ENCODE measurements at places on chromosomes 6 and 20.
A peak's percentile ranks its signal among the peaks of the same experiment; 100 is the strongest.

DNA sequence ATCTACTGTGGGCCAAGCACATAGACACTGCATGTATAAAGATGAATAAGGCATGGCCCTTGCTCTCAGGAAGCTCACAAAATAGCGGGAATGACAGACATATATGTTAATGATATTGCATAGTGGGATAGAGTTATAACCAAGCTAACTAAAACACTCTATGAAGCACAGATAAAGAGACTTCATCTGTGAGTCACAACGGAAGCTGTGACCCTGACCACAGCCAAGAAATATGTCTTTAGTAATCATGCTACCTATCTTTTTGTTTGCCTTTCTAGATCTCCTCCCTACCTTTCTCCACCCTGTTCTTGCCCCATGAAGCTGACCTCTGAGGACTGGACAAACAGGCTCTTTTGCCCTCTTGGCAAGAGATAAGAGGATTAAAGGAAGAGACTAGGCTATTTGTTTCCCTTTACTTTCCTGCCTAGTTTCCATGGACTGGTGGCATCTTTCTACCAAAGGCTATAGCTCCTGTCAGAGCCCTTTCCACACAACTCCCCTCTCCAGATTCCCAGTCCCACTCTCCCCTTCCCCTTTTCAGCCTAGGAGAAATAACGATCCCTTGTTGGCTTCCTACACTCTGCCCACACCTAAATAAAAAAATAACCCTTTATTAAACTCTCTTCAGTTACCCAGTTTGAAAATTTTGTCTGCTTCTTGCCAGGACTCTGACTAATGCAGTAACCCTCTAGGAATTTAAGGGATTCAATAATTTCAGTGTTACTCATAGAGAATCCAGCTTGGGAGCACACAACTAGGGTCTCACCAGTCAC, 504.9 kb upstream of the MARCKS start:
- no peak for DNase-seq

GRCh38 chr6:110328259-110328658, 29.9 kb downstream of the METTL24 start:
- no peak for DNase-seq

DNA sequence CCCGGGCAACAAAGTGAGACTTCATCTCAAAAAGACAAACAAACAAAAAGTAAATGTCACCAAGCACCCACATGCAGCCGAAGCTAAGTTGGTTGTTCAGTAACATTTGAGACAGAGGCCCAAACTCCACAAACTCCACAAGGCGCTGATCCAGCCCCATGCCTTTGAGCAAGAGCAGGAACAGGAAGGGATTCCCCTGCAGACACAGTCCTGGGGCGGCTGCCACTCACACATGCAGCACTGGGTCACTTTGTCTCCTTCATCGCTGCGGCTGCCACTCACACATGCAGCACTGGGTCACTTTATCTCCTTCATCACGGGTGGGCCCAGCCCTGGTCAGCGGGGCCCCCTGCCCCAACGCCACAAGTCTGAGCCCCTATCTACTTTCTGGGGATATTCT, 246.9 kb upstream of the RREB1 start:
- no peak for DNase-seq

GRCh38 chr6:39074486-39074885, 25.9 kb downstream of the GLP1R start:
- no peak for DNase-seq

DNA sequence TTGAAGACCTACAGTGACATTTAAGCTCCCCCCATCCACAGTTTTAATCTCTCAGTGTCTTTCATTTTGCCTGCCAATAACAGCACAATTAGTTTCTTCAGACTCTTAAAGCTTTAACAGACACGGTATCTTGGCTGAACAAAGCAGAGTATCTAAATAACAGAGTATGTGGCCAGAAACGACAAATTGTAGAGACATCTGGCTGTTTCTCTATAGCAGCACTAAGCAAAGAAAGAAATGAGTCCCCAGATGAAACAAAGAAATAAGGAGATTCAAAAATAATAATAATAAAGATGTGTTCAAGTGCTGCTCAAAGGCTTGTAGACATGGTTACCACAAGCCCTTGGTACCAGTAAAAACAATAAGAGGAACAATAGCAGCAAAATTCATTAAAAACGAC, 97.8 kb upstream of the HDAC2 start:
- no peak for DNase-seq

- DNase-seq: peak; percentile 42
Measured at GRCh38 chr6:128280960-128281359, 239.4 kb downstream of the PTPRK start.

GRCh38 chr6:132298344-132298949, 102.8 kb downstream of the MOXD1 start:
- DNase-seq: peak; percentile 51

- no peak for DNase-seq
Measured at GRCh38 chr20:59945731-59946130, 5.5 kb downstream of the FAM217B start.

DNA sequence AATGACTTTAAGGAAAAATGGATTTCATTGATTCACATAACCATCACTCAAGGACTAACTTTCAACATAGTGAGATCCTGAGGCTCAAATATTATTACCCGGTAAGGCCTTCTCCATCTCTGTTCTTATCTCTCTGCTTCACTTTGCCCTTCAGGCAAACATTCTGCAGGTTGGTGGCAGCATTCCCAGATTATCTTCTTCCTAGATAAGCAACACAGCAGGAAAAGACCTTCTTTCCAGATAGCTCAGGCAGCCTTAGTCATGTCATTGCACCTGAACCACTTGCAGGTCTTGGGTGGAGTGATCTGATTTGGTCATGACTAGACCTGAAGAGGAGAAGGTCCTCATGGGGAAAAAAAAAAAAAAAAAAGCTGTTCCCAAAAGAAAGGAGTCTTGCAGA, 5.3 kb upstream of the HIVEP2 start:
- DNase-seq: no peak

- no peak for DNase-seq
Measured at GRCh38 chr6:20408851-20409250, 7.2 kb downstream of the E2F3 start.

GRCh38 chr20:55252521-55252920, 752.8 kb downstream of the CBLN4 start:
- no peak for DNase-seq

- DNase-seq: no peak
Measured at GRCh38 chr20:63267691-63268090, 4.9 kb upstream of the ARFGAP1 start.

GRCh38 chr6:29827579-29828470, at the start of gene HLA-G:
HLA-G (plus strand) TSS chr6:29827825; CDS start chr6:29827845, 20 bp downstream.
- peak; percentile 38 for DNase-seq

DNA sequence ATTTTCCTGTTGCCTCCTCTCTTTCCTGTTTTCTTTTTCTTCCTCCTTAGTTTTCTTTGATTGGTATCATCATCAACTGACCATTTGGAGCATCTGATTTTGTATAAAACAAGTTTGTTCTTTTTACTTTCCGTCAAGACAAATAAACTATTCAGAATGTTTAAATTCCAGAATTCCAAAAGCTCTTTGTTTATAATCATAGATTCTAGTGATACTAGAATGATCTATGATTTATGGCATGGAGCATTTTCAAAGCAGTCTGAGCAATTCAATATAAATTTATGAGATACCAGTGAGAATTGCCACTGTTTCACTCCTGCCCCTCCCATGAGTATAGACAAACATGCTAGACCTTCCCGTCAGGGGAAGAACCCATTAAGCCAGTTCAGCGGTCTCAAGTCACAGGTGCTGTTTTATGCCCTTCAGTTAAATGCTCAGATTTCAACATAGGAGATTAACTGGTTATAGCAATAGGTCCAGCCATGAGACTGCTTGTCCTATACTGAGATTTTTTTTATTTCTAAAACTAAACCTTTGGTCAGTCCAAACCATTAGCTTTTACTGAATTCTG, 60.7 kb downstream of the GRIK2 start:
- DNase-seq: peak; percentile 10

- DNase-seq: no peak
Measured at GRCh38 chr20:54995553-54995952, 520.2 kb downstream of the DOK5 start.

DNA sequence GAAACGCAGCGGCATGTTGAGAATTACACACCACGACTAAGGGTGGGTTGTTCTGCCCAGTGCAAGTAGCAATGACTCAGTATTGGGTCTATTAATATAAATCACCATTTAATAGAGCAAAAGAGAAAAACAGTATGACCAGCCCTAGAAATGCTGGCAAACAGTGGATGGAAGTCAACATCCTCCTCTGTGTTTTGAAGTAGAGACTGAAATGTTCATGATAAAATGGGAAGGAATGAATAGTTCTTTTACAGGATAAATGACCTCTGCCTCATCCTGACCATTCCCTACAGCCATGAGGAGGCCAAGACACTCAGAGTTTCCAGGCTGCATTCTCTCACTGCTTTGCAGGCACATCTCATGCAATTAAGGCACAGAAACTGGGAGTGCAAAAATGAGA, 111.8 kb downstream of the PSMB1 start:
- no peak for DNase-seq

- no peak for DNase-seq
Measured at GRCh38 chr6:36752886-36753506, 55.4 kb downstream of the RAB44 start.

DNA sequence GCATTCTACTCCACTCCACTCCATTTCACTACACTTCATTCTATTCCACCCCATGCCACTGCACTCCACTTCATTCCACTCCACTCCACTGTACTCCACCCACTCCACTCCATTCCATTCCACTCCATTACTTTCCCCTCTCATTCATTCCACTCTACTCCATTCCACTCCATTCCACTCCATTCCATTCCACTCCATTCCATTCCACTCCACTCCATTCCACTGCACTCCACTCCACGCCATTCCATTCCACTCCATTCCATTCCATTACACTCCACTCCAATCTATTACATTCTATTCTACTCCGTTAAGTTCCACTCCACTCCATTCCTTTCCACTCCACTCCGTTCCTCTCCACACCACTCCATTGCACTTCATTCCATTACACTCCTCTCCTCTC, 25.0 kb upstream of the DEFB125 start:
- no peak for DNase-seq

DNA sequence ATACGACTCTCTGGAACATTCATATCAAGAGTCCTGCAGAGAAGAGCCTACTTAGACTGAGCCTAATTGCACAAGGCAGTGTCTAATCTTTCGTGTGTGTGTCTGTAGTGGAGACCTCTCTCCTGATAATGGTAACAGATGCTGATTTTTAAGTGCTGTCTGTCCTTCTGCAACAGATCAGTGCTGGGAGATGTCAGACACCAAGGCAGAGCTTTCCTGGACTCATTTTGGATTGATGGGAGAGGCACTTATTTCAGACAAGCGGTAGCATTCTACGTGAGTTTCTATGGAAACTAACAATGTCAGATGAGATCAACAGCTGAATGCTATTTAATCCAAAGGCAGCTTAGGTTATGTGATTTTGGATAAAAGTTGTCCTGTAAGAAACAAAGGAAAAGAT, 167.6 kb downstream of the PLCB4 start:
- DNase-seq: no peak

DNA sequence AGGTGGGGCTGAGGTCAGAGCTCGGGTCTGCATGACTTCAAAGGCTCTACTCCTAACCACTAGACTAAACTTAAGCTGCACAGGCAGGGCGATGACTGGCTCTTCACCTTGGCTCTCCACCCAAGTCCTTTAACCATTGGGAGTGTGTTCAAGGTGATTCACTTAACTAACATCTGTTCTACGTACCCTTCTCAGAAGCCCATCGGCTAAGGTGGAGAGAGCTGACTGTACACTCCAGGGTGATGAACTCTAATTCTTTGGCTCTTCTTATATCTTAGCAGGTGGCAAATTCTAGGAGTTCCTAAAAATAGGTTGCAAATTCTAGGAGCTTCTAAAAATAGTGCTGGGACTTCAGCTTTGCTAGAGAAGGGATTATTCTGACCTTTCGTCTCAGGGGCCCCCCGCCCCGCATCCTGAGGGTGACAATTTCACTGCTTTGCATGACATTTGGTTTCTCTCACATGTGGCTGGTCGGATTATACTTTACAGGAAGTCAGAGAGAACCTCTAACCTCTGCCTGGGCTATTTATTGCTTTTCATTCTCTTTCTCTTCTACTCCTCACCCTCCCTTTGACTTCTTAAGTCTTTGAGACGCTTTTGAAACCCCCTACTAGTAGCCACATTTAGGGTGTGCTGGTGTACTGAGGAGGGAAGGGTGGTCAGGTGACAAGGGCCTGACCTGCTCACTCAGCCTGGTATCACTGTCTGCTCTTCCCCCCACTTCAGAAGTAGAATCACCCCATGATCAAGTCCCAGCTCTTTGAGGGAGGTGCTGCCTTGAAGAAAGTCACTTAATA, 55.5 kb downstream of the PRDM1 start:
- DNase-seq: no peak

GRCh38 chr6:80466981-80467380, 360.5 kb downstream of the BCKDHB start:
- no peak for DNase-seq

DNA sequence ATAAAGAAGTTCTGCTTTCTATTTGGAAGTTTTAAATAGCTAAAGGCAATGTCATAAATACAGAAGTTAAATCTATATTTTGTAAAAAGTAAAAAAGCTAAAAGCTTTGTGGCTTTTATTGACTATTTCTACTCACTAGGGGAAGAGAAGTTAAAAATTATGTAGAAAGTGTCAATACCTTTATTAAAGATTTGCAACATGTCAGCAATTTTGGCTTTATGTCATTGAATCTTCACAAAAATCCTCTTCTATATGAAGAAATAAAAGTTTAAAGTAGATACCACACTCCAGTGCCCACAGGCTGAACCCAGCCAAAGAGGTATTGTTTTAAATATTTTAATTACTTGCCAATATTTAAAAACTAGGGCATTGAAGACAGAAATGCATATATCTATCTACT, 160.6 kb upstream of the HSF2 start:
- no peak for DNase-seq

DNA sequence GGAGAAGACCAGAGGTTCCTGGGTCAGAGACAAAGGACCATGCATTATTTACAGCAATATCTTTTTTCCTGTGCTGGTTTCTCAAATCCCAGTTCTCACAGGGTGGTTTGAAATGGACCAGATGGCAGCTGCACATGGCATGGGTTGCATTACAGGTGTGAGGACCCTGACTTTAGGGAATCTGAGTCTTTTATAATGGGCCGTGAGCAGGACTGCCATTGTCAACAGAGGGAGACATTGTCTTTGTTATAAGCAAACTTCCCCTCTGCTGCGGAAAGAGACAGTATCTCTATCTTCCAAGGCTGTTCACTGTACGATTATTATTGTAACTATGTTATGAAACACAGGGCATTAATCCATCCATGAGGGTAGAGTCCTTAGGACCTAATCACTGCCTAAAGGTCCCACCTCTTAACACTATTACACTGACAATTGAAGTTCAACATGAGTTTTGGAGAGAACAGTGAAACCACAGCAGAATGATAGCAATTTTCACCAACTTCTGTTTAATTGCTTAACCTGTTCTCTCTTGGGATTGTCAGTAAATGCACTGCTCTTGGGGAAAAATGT, 156.1 kb upstream of the AGPAT4 start:
- no peak for DNase-seq

- DNase-seq: no peak
Measured at GRCh38 chr20:50392138-50392866, 117.9 kb upstream of the PTPN1 start.

GRCh38 chr6:40714576-40715564, 127.7 kb upstream of the LRFN2 start:
- DNase-seq: no peak
